ENCODE measurements at places on chromosomes 5 and 9. TPM values are rescaled to one million over a fixed set of nuclear protein-coding genes. Genes with fewer than 3 reads are reported as not detected.

- peaks cover 6% of the 10 kb centered on the region for H3K27me3 ChIP-seq
- peak; percentile 38 for DNase-seq
- no peak overlapping the region for H3K4me3 ChIP-seq
- H3K4me1 ChIP-seq, result no peaks in the 10 kb centered on the region
- no peak overlapping the region for H3K27ac ChIP-seq
- no peaks in the 10 kb centered on the region for H3K36me3 ChIP-seq
Measured at GRCh38 chr5:10319202-10319851, 11.6 kb upstream of the CMBL start.

Gene SLC2A6
- 5.6 TPM for total RNA-seq

- no peaks in the 10 kb centered on the region for H3K27me3 ChIP-seq
- H3K27ac ChIP-seq, result no peak overlapping the region
- H3K4me3 ChIP-seq, result no peak overlapping the region
Measured at GRCh38 chr9:36187414-36187813, 3.3 kb upstream of the CLTA start.

GRCh38 chr5:10161778-10162177 lies 87.9 kb downstream of the ATPSCKMT start:
- no peak overlapping the region for H3K27ac ChIP-seq
- no peaks in the 10 kb centered on the region for H3K4me1 ChIP-seq
- H3K36me3 ChIP-seq, result no peaks in the 10 kb centered on the region
- H3K4me3 ChIP-seq, result no peak overlapping the region
- no peak for DNase-seq
- H3K27me3 ChIP-seq, result no peaks in the 10 kb centered on the region

Gene CARD9
- 1.0 TPM for total RNA-seq

- H3K4me1 ChIP-seq, result peaks cover 19% of the 10 kb centered on the region
- H3K4me3 ChIP-seq, result peak overlapping the region; percentile 55
- DNase-seq, result no peak
Measured at GRCh38 chr9:4111233-4112008, 188.4 kb downstream of the GLIS3 start.

Gene DMRT2
- not detected for total RNA-seq

DNA sequence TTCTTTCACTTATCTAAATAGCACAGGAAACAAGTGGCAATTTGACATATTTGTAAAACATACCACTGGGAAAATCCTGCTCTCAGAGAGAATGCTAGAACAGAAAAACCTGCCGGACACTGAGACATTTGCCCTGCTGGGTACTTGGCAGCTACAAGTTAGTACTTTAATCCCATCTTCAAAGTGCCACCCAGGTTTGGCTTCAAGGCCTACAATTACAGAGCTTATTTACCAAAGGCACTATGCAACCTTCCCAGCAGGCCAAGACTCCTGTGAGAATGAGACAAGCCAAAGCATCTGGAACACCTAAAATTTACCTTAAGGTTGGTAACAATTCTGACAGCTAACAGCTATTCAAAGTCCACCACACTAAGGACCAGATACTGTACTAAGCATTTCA lies 78.3 kb downstream of the TSSK1B start:
- no peaks in the 10 kb centered on the region for H3K4me1 ChIP-seq
- H3K27me3 ChIP-seq, result no peaks in the 10 kb centered on the region
- no peak for DNase-seq
- H3K4me3 ChIP-seq, result no peak overlapping the region
- H3K36me3 ChIP-seq, result no peaks in the 10 kb centered on the region
- no peak overlapping the region for H3K27ac ChIP-seq

DNA sequence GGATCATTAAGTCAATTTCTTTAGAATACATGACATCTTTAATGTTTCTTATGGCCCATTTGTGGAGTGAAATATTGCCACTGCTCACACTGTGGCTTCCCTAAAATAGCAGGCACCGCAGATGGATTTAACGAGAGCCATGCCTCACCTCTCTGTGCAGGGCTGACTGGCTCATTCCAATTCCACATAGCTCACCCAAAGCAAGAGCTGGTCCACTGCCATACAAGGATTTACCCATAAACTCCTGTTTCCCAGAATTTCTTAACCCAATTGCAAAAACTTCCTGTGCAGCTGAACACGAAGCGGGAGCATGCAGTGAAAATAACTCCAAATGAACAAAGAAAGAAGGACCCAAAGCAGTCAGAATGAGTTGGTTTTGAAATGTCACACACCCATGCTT lies 159.5 kb downstream of the BAAT start:
- no peak overlapping the region for H3K27ac ChIP-seq
- no peak for DNase-seq
- no peak overlapping the region for H3K4me3 ChIP-seq
- H3K27me3 ChIP-seq, result no peaks in the 10 kb centered on the region
- H3K36me3 ChIP-seq, result no peaks in the 10 kb centered on the region

DNA sequence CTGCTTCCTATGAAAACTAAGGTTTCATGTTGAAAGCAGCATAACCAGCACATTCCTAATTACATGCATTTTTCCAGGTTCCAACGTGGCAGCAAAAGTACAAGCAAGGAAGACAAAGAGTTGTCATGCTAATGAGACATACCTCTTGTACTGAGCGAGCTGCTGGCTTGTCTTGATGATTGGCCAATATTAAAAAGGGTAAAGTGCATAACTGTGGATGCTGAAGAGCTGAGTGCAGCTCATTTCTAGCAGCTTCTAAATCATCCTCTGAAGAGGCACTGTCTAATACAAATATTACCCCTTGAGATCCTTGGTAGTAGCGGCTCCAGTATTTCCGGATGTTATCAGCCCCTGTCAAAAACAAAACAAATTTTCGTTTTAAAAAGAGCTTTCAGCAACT lies 197.3 kb downstream of the ARL15 start:
- H3K27ac ChIP-seq, result no peak overlapping the region
- H3K4me1 ChIP-seq, result peaks cover 2% of the 10 kb centered on the region
- H3K36me3 ChIP-seq, result no peaks in the 10 kb centered on the region
- no peak for DNase-seq
- H3K4me3 ChIP-seq, result no peak overlapping the region

- peaks cover 2% of the 10 kb centered on the region for H3K4me1 ChIP-seq
- H3K27ac ChIP-seq, result no peak overlapping the region
- no peak for DNase-seq
- H3K4me3 ChIP-seq, result no peak overlapping the region
- H3K36me3 ChIP-seq, result no peaks in the 10 kb centered on the region
Measured at GRCh38 chr9:105307591-105308130, 63.2 kb downstream of the SLC44A1 start.

- H3K36me3 ChIP-seq, result no peaks in the 10 kb centered on the region
- no peaks in the 10 kb centered on the region for H3K27me3 ChIP-seq
- H3K4me1 ChIP-seq, result no peaks in the 10 kb centered on the region
- no peak overlapping the region for H3K4me3 ChIP-seq
- no peak overlapping the region for H3K27ac ChIP-seq
Measured at GRCh38 chr9:4243113-4243512, 56.8 kb downstream of the GLIS3 start.

DNA sequence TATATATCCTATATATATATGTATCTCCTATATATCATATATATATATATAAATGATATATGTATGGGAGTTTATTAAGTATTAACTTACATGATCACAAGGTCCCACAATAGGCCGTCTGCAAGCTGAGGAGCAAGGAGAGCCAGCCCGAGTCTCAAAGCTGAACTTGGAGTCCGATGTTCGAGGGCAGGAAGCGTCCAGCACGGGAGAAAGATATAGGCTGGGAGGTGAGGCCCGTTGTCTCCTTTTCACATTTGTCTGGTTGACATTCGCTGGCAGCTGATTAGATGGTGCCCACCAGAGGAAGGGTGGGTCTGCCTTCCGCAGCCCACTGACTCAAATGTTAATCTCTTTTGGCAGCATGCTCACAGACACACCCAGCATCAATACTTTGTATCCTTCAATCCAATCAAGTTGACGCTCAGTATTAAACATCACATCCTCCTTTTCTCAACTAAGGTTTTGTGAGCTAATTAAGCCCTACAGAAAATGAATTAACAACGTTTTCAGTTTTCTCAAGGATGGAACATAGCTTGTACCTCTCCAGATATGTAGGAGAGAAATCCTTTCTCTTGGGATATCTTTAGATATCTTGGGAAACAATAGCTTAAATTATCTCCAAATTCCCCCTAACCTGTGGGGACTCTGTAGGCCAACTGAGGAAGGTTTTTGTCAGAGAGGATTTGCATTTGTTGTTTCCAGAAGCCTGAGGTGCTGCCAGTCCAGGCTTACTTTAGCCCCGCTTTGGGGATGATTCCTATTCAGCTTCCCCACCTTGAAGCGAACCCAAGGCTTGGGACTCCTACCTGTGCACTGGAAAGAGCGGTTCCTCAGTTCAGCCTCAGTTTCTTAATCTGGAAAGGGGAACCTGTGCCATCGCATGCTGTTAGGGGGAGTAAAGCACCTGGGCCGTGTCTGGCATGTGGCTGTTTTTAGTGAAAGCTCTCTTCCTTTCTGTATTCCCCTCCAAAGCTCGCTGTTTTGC lies 163.2 kb downstream of the CACNA1B start:
- H3K4me3 ChIP-seq, result no peak overlapping the region
- no peak for DNase-seq
- no peaks in the 10 kb centered on the region for H3K27me3 ChIP-seq
- H3K4me1 ChIP-seq, result no peaks in the 10 kb centered on the region
- H3K27ac ChIP-seq, result no peak overlapping the region

DNA sequence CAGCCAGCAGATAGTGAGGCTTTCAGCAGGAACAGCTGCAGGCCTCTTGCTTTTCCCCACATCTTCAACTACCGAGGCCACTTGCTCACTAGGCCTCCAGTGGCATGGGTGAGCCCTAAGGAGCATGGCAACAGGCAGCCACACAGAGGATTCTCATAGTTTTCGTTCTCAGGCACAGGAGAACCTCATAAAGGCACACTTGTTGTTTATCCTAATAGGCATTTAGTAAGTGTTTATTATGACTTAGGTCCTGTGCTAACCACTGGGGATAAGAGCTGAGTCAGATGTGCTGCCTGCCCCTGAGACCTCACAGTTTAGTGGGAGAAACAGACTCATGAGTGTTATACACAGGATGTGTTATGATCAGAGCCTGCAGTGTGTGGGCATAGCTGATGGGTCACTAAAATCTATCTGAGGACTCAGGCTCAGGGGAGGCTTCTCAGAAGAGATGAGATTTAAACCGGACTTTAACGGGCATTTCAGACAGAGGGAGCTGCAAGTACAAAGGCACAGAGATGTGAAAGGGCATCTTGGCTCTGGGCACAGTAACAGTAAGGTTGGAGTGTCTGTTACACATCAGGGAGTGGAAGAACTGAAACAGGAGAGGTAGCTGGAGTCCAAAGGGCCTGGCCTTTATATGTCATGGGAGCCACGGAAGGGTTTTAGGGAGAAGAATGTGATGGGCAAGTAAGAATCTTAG lies 21.0 kb upstream of the HEMGN start:
- peak; percentile 74 for DNase-seq
- H3K4me3 ChIP-seq, result no peak overlapping the region
- H3K36me3 ChIP-seq, result no peaks in the 10 kb centered on the region
- no peak overlapping the region for H3K27ac ChIP-seq
- H3K4me1 ChIP-seq, result peaks cover 3% of the 10 kb centered on the region

Measured in fibroblast of lung (primary cell).